Stimulated activated CD4-positive, alpha-beta T cell treated with anti-CD3 and anti-CD28 coated beads, Interleukin-15, amount 100 ng/mL, for 48 hours (primary cell): ENCODE measurements at places on chromosomes 5 and 9.

DNA sequence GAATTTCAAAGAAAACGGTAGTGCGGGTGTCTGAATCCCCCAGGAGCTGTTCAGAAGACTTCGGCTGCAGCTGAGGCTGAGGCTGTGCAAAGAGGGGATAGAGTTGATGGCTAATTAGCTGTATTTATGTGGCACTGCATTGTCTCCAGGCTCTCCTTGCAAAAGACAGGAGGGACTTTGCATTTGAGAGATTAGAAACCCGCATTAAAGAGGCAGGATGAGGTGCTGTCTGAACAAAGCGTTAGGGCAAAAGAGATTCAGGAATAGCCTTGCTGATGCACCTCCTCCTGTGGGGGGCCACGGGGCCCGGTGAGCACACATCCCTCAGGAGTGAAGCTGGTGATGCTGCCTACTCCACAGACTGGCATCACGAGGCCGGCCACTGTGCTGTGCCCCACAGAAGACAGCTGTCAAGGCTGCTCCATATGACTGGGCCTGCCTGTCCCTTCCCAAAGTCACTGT is 343.6 kb upstream of the DAP start:
- no peak for DNase-seq

DNA sequence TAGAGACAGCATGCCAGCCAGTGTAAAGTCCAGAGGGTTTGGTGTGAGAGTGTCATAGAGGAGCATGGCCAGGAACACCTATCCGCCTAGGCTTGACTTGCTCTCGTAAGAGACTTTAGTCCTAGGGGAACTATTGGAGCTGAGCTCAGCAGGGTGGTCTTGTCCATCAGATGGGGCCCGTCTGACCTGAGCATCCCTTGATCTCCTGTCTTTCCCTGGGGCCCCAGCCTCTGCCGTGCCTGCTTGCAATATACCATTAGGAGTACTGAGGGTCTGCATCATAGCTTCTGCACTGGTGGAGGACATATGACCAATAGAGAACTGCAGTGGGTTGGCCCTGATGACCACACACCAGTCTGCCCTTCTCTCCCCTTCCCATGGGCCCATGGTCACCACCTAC is 251.0 kb downstream of the TUSC1 start:
- no peak for DNase-seq

DNA sequence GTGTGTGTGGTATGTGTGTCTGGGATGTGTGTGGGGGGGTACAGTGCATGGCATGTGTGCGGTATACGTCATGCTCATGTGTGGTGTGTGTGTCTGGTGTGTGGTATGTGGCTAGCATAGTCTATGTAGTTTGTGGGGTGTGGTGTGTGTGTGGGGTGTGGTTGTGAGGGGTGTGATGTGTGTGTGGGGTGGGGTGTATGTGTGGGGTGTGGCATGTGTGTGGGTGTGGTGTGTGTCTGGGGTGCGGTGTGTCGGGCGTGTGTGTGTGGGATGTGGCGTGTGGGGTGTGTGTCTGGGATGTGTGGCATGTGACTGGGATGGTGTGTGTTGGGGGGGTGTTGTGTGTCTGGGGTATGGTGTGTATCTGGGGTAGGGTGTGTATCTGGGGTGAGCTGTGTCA is 52.3 kb downstream of the SECISBP2 start:
- no peak for DNase-seq

DNA sequence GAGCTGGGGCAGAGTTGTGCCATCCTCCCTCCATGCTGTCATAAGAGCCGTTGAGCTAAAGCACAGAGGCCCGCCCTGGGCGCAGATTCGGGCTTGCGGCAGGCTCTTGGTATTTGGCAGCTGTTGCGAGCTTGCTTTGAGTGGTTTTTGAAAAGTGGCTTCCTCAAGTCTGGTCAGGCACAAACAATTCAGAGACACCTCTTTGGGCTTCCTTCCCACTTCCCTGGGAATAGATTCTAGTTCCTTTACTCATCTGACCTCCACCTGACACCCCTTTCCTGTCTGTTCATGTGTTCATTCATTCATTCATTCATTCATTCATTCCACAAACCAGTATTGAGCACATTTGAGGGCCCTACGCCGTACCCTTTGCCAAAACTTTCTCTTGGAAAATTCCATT is 27.4 kb downstream of the NCS1 start:
- no peak for DNase-seq

GRCh38 chr5:177116631-177117373 is 16.8 kb upstream of the NSD1 start:
- DNase-seq, result peak; percentile 83

- no peak for DNase-seq
Observed at GRCh38 chr5:116964438-116964837, 389.8 kb upstream of the SEMA6A start.

DNA sequence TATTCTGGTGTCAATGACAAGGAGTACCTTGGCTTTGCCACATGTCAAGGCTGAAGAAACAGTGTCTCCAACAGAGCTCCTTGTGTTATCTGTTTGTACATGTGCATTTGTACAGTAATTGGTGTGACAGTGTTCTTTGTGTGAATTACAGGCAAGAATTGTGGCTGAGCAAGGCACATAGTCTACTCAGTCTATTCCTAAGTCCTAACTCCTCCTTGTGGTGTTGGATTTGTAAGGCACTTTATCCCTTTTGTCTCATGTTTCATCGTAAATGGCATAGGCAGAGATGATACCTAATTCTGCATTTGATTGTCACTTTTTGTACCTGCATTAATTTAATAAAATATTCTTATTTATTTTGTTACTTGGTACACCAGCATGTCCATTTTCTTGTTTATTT is 19.8 kb downstream of the CD274 start:
- no peak for DNase-seq
